ENCODE measurements at places on chromosomes 2 and 18.

DNA sequence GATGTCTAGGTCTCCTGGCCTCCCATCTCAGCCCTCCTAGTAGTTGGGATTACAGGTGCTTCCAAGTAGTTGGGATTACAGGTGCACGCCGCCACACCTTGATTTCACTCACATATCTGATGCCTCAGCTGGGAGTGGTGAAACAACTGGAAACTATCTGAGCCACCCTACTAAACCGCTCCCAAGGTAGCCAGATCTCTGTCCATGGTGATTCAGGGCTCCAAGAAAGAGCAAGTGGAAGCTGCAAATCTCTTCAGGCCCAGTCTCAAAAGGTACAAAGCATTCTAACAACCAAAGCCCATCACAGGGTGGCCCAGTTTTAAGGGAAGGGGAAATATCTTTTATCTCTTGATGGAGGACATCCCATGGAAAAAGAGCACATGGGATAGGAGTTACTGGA, 19.0 kb downstream of the C1GALT1C1L start:
- no peak for DNase-seq

GRCh38 chr18:70181015-70181414, 24.5 kb downstream of the RTTN start:
- no peak for DNase-seq

GRCh38 chr2:64133354-64133753, 10.9 kb downstream of the PELI1 start:
- no peak for DNase-seq

DNA sequence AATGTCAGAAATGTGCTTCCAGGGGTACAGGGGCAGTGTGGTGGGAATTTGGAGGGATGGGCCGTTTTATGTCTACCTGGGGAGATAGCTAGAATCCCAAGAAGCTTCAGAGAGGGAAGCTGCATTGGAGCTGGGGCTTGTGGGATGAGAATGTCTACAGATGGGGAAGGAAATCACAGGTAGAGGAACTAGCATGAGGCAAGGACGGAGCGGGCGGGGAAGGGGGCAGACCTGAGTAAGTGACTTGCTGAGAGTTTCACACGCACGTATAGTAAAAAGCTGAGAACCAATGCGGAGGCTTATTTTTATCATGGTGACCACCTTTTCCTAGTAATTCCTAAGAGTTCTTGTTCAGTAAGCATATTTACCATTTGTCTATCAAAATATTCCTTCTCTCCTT, 6.3 kb downstream of the C2orf80 start:
- no peak for DNase-seq

DNA sequence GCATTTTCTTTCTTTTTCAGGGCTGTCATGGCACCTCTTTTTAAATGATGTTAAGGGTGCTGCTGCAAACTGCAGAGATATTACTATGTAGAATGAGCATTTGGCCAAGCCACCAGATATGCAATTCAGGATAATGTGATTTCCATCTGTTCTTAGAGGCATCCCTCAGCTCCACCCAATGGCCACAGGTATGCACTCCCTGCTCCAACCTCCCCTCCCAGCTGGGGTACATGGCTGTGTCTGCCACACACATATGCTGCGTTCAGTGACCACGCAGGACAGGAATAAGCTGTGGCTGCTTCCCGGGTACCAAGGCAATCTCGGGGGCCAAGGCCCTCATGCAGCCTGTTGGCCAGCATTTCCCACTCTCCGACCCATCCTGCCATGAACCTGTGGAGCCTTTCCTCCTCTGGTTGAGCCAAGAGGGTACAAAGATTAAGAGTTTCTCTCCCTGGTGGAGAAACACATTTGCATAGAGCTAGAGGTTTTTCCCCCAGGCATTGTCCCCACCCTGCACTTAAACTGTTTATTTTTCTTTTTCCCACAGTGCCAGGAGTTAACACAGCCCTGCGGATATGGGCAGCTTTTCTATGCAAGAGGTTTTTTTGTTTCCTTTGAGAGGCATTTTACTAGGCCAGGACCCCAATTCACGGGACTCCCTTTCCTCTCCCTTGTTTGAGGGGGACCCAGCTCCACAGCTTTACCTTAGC, 147.0 kb downstream of the GCA start:
- no peak for DNase-seq

GRCh38 chr2:75608684-75609333, 37.8 kb upstream of the MRPL19 start:
- DNase-seq = peak; percentile 83

DNA sequence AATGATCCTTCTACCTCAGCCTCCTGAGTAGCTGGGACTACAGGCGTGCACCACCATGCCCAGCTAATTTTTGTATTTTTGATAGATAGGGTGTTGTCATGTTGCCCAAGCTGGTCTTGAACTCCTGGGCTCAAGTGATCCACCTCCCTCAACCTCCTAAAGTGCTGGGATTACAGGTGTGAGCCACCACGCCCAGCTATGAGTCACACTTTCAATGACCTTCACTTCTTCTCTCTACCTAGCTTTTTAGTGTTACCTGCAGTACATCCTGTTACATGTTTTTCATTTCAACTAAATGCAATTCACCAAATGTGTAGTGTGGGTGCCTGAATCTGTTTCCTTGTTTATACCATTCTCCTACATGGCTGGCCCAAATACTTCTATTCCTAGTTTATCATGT, 64.0 kb downstream of the SLC39A10 start:
- DNase-seq = no peak

DNA sequence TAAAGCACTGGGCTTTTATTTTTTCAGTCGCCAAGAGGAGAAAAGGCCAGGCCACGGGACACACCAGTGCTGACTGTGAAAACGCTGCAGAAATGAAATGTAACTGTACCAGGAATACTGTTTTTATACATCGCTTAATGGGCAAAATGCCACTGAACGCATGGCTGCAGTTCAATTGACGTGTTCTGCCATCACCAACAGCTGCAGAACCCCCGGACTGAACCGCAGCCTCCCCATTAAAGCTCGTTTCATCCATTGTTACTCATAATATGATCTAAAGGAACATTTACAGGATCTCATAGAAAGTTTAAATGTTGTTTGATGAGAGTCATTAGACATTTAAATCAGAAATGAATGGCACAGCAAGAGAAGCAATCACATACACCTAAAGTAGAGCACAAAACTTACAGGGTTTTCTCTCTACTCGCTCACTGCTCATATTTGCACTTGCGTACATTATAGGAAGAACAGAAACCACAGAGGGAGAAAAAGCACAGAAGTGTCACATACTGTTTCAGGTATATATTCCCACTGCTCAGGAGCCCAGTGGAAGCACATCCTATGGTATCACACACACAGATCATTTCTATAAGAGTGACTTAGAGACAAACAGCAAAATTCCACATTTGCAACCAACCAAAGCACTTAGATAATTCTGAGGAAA, 35.3 kb downstream of the TCF4 start:
- DNase-seq = no peak

GRCh38 chr2:102438111-102438510, 15.2 kb downstream of the IL18RAP start:
- no peak for DNase-seq

GRCh38 chr2:185998562-185999070, 260.0 kb downstream of the FSIP2 start:
- no peak for DNase-seq

DNA sequence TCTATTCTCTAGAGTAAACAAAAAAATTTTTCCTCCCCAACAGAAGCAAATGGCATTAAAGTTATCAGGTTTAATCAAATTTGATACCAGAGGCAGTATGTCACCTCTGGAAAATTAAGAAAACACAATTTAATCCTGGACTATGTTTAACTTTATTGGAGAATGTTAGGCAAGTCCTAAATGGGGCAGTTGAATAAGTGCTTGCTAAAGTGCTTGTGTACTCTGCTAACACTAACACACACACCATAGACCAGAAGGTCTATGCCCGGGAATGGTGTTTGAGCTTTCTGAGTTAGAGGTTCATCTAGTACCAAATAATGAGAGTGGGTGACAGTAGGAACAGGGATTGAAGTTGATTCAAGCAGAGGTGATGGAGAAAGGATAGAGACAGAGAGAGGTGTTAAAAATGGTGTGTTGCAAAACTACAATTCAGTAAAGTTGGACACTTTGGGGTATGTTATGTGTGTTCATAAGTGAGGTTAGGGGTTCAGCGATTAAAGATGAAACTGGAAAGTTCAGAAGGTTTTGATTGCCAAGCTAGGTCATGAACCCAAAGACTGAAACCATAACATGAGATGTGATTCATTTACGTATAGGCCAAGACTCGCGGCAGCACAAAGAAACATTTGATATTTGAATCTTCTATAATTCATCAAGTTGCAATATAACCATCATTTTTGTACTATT, 40.5 kb upstream of the PEX13 start:
- no peak for DNase-seq

GRCh38 chr2:198135481-198135934, 331.1 kb downstream of the PLCL1 start:
- no peak for DNase-seq

- DNase-seq = no peak
Observed at GRCh38 chr18:59536166-59536565, 161.1 kb downstream of the CCBE1 start.

DNA sequence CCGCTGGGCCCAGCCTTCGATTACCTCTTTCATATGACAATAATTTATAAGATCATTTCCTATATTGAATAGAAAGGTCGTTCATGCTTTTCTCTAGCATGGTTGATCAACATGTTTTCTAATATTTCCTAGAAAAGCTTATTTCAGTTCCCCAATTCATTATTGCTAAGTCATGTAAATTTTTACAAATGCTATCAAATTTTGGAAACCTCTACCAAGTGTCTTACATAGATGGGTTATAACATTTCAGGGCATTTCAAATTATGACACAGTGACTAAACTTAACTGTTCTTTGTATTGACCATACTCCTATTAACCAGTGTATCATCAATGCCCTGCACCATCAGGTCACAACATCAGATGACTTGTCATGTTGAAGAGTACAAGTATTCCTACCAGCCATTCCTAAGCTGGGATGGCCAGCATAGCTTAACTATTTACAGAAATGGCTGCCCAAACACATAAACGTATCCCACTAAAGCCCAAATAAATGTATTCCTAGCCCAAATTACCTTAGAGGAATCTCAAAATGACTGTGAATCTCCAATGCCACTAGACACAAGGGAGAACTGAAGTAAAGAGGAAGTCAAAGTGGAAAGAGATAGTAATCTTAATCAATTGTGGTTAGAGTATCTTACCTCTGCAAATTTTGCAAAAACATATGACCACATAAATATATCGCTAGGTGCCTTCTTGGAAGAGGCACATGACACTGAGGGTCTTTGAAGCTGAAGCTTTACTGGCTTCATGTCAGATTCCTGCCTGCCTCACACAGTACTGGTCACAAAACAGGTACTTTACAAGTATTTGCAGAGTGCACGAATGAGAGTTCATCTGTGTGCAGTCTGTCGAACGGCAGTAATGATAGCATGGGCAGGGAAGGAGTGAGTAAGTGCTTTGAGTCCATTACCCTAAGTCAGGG, 87.3 kb upstream of the TLK1 start:
- no peak for DNase-seq

DNA sequence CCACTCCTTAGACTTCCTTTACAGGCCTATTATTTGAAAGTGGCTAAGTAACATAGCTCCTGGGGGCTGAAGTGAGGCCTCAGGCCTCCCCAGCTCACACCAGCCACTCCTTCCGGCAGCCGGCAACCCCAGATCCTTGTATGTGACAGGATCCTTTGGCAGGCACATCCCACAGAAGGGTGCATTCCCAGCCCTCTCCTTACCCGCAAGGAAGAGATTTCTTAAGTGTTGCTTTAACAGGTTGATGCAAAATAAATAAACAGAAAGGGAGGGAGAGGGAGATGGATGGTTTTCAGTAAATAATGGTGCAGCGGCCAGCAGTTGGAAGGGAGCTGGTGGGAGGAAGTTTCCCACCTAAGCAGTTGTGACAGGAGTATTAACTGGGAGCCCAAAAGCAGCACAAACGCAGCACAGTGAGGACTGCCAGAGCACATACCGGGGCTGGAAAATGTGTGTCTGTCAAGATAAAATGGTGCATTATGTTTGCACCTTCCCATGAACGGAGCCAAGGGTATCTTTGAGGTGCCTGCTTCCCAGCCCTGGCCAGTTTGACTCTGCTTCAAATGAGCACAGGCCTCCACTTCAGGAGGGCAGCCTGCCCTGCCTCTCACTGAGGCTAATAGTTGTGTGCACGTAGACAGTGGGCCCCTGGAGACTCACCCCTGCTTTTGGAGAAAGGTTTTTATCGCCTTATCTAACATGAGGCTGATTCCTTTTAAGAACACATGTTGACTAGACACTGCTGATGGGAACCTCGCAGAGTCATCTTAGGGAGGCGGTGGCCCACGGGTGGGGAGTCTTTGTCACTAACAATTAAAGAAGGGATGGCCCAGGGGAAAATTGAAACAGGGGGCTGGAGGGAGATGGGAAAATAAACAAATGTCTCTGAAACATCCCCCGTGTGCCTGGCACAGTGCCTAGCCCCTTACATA, 32.8 kb downstream of the NRP2 start:
- DNase-seq = no peak
